ENCODE measurements at places on chromosomes 16 and 17.
A peak's percentile ranks its signal among the peaks of the same experiment; 100 is the strongest.

DNA sequence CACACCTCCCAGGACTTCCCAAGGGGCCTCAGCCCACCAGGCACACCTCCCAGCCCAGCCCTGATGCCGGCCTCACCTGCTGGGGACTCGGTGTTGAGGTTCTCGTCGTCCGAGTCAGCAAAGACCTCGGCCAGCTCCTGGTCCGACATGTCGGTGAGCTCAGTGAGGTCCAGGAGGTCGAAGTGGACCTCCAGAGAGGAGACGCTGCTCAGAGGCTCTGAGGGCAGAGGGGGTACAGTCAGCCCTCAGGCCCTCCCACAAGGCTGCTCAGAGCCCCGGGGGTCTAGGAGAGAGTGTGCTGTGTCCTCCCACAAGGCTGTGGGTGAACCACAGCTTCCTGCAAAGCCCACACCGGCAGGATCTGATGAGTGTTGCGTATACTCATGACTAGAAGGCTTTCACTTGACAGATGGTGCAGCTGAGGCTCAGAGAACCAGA is 10.5 kb downstream of the DBNDD1 start:
- DNase-seq, result peak; percentile 55

DNA sequence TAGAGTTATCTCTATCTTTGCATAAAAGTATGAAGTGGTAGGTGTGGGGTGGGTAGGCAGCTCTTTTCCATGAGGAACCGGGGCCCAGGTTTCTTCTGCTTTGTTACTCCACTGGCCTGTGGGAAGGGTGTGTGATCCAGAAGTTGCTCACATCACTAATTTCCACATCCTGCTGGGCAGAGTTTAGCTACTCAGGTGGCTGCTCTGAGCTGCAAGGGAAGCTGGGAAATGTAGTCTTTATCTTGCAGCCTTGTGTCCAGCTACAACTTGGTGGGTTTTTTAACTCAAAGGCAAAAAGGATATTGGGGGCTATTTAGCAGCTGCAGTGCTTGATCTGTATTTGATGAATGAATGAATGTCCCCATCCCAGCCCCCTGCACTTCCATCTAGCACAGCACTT is 335.3 kb downstream of the SNX29 start:
- no peak for DNase-seq

- no peak for DNase-seq
Measured at GRCh38 chr16:46627746-46628145, 6.6 kb upstream of the SHCBP1 start.

DNA sequence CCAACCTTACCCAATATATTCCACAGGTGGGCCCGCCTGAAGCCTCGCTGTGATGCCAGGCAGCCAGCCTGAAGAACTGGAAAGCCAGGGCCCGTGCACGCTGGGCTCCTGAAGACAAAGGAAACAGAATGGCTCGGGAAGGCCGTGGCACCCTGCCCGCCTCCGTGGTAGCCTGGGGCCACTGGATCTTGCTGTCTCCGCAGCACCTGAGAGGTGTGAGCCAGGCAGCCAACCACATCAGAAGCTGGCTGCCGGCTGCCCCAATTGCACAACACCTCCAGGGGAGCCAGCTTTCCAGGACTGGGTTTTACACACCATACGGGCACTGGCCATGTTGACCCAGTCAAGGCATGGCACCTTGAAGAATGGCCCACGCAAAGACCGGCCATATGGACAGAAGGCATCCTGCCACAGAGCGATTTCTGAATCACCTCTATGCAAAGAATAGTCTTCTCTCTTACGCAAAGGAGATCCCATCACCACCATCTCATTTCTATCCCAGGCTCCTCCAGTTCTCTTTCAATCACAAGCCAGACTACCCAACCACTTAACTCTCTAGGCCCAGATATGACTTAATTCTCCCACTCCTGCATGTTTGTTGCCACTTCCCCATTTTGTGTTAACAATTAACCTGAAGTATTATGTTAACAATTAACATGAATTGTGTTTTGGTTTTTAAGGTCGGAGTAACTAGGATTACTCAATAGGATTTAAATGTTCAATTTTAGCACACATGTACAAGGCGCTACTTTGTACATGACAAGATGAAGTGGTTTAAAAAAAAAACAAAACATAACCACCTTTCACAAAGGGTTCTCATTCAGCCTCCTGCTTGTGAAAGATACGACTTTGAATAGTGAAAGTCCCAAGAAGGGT is 32.1 kb downstream of the ZFHX3 start:
- no peak for DNase-seq

DNA sequence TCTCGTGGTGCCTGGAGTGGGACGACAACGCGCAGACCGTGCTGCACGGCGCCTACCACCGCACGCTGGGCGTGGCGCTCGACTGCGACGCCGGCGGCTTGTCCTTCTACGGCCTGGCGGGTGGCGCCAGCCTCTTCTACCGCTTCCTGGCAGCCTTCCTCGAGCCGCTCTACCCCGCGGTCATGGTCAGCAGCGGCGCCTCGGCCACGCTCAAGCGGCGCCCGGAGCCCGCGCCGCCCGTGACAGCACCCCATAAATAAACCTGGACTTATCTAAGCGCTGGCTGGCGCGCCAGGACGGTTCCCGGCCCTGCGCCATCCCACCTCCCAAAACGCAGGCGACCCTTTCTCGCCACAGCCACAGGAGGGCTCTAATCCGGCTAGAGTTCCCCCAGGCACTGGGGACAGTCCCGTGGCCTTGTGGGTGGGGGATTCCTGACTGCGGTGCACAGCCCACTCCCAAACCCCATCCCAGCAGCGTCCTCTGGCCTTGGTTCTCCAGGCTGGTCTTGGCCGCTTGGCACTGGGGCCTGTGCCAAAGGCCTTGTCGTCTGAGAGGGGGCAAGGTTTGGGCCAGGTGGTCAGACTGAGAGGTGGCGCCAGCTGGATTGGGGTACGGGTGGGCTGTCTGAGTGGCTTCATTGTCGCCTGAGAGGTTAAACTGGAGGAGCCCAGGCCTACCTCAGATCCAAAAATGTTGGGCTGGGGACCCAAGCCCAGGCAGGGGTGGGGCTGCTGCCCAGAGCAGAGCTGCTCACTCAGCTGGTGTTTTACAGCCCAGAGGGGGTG is 10.1 kb upstream of the SLC16A5 start:
- no peak for DNase-seq

- DNase-seq, result peak; percentile 70
Measured at GRCh38 chr17:81635973-81636504, 873 bp downstream of the NPLOC4 start.

DNA sequence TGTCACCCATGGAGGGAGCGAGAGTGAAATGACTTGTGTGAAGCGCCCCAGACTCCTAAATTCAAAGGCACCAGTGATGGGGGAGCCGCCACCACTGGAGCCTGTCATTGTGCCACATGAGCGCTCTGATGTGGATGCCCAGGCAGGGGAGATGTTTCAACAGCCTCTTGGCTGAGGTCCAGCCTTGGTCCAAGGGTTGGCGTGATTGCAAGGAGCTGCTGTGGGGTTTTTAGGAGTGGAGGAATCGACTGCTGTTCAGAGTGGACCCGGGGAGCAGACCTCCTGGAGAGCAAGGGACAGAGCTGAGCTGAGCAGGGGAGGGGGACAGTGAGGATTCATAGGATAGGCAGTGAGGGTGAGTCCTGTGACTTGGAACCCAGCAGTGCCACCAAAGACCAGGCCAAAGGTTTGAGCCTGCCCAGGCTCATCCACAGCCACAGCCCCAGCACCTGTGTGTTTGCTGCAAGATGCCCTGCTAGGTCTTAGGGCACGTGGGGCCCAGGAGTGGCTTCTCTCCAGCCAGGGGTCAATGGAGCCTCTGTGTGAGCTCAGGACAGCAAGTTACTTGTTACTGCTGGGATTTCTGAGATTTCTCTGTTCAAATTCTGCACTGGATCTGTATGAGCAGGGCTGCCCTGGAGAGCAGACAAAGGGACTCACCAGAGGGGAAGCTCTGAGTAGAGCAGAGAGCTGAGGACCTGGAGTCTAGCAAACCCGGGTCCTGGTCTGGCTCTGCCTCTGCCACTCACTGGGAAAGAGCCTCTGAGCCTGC is 20.3 kb downstream of the RHBDL3 start:
- DNase-seq, result no peak

GRCh38 chr16:83652943-83653342 is 154.8 kb upstream of the HSBP1 start:
- DNase-seq, result no peak

GRCh38 chr17:45296833-45297124 is 20.0 kb downstream of the MAP3K14 start:
- DNase-seq, result no peak

DNA sequence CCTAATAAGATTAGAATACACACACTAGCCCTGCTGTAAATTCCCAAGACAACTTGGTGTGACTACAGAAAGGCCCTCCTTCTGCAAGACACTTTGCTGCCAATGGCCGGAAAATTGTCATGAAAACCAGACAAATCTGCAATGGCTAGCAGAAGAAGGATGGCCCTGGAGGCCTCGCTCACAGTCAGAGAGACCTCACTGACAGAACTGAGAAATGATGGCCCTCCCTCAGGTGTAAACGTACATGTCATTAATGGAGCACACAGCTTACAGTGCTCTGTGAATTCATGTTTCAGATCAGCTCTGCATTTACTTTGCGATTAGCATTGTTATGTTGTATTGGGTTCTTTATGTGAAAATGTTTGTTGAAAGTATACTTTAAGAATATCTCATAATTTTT is 202.9 kb upstream of the N4BP1 start:
- no peak for DNase-seq

DNA sequence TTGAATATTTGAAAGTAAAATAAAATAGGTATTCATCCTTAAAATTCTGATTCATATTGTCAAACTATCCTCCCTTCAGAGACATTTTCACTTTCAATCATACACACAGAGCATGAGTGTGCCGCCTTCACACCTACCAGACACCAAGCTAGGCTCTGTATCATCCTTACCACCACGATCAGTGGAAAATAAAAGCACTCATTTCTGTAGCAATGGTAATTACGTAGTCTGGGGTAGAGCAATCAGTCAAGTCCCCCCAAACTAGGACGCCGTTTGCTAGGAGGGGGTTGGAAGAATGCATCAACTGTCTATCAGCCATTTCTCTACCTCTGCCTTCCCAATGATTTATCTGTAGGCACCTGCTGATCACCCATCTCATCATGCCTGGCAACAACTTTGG is 84.6 kb upstream of the GRIN2A start:
- DNase-seq, result no peak

DNA sequence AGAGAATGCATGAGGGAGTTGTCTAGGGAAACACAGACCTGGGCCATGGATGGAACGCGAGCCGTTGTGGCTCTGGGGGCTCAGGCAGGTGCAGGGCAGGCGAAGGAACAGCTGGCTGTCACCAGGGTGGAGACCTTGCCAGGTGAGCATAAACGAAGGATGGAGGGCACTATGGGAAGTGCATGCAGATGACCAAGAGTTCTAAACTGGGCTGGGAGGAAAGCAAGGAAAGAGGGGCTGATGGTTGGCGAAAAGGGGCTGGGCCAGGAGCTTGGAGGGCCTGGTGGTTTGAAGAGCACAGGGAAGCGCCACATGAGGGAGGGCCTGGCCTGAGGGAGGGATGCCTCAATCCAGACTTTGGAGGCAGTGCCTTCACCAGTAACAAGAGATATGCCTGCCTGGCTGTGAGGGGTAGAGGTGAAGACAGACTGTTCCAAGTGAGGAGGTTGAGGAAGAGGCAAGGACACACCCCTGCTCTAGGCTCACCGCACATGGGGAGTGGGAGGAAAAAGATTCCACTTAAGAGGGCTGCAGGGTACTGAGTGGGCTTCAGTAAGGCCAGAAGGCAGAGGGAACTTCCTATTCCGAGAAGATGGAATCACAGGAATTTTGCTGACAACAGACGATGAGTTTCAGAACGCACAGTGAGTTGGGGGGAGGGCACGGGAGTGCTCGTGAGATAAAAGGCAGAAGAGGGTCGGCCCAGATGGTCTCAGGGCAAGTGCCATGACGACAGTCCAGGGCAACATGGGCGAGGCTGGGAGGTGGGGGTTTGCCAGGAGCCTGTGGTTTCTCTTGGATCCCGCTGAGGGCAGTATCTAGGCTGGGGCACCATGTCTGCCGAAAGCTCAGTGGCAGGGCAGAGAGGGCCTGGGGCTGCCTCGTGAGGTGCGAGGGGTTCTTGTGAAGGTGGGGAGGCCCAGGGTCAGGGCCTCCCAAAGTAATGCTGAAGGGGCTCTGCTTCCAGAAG is 20.6 kb downstream of the B9D1 start:
- DNase-seq, result no peak

Measured in Daoy (cell line).